Psoas muscle (tissue), 8 donors: ENCODE measurements at places on chromosomes 1 and 21.

DNA sequence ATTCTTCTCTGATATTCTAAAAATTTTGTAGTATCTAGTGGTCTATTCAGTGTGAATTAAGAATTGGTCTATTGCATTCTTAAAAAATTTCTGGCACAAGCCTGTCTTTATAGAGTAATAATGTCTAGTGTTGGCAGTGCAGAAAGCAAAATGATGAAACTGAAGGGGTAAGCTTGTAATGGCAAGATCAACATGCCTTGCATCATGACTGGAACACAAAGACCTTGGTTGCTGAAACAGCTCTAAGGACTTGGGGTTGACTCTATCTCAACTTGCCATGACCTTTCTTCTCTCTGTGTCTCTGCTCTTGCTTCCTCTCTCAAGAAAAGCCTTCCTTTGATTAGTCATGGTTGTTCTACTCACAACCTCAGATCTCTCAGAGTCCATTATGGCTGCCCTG is 46.8 kb upstream of the PROX1 start:
- no peaks in the 10 kb centered on the region for H3K4me1 ChIP-seq
- no peaks in the 10 kb centered on the region for H3K36me3 ChIP-seq
- no peak for DNase-seq
- H3K27ac ChIP-seq = no peak overlapping the region
- H3K4me3 ChIP-seq = no peak overlapping the region

DNA sequence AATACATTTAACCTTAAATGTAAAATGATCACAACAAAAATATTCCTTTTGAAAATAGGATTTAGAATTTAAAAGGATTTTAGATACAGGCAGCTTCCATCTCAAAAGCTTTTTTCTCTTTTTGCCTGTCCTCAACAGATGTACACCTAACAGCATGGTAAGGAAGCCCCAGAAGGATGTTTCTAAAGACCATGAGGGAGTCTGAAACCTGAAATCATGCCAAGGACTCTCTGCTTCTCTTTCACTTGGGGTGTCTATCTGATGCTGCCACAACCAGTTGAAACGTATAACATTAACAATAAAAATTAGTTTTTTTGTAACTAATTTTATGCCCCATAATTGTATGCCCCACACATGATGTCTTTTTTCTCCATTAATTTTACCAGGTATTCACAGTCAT is 5.4 kb upstream of the ZNF281 start:
- H3K4me1 ChIP-seq = peaks cover 16% of the 10 kb centered on the region
- no peak overlapping the region for H3K4me3 ChIP-seq
- H3K27ac ChIP-seq = peak overlapping the region; percentile 75
- no peak for DNase-seq

DNA sequence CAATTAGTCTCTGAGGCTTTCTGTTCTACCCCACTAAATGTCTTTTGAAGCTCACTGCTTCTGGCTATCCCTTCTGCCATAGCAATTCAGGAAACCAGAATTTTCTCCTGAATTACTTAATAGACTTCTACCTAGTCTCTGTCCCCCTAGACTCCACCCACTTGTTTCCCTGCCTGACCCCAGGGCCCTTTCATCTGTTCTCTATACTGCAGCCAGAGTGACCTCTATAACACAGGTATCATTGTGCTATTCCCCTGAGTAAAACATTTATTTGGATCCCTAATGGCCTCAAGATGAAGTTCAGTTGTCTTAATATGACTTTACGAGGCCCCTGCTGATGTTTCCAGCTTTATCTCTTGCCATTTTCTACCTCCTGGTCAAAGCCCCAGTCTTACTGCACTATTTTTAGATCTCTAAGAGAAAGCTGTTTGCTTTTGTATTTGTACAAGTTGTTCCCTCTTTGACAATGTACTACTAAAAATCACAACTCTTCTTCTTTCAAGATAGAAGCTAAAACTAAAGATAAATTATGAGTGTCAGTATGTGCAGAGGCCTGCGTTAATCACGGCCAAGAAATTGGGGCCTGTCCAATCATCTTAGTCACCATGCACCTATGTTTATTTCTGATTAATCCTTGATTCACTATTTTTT is 54.5 kb downstream of the ATP1B1 start:
- H3K27ac ChIP-seq = no peak overlapping the region
- no peaks in the 10 kb centered on the region for H3K36me3 ChIP-seq
- H3K4me1 ChIP-seq = peaks cover 6% of the 10 kb centered on the region
- no peaks in the 10 kb centered on the region for H3K27me3 ChIP-seq
- H3K4me3 ChIP-seq = no peak overlapping the region

DNA sequence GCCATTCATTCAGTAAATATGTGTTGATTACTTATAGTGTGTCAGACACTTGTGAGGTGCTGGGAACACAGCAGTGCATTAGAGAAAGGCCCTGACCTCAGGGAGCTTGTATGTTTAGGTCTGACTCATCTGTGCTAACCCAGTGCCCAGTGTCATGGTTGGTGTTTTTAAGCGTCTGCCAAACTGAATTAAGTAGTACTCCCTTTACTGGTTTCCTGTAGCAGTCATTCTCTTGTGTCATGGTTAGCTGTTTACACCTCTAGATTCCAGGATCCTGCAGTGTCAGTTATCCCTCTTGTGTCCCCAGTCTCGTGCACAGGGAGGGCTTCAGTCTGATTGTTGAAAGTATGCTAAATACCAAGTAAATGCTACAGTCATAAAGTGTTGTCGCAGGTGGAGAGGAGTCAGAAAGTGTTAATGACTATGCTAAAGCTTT is 14.2 kb downstream of the UCK2 start:
- H3K27me3 ChIP-seq = no peaks in the 10 kb centered on the region
- H3K27ac ChIP-seq = peak overlapping the region; percentile 77
- H3K4me1 ChIP-seq = peaks cover 61% of the 10 kb centered on the region
- DNase-seq = no peak
- H3K4me3 ChIP-seq = no peak overlapping the region

GRCh38 chr1:9721606-9722377 is 70.3 kb downstream of the PIK3CD start:
- H3K4me1 ChIP-seq = no peaks in the 10 kb centered on the region
- H3K36me3 ChIP-seq = no peaks in the 10 kb centered on the region
- H3K4me3 ChIP-seq = no peak overlapping the region
- no peak for DNase-seq

- no peak overlapping the region for H3K4me3 ChIP-seq
- no peak for DNase-seq
- H3K27ac ChIP-seq = no peak overlapping the region
- no peaks in the 10 kb centered on the region for H3K4me1 ChIP-seq
- H3K27me3 ChIP-seq = no peaks in the 10 kb centered on the region
Observed at GRCh38 chr1:59078070-59078800, 218.7 kb upstream of the FGGY start.
